ENCODE measurements at places on chromosomes 4 and X. TPM values are rescaled to one million over a fixed set of nuclear protein-coding genes. Genes with fewer than 3 reads are reported as not detected.

Gene ALG13
- 51.9 TPM for total RNA-seq

Gene SSX2B
- not detected for total RNA-seq

Gene GLRB
- not detected for total RNA-seq

GRCh38 chrX:14902537-14902936 is 29.3 kb downstream of the MOSPD2 start:
- H3K4me3 ChIP-seq, result no peak overlapping the region
- H3K27me3 ChIP-seq, result no peaks in the 10 kb centered on the region
- peaks cover 28% of the 10 kb centered on the region for H3K36me3 ChIP-seq
- DNase-seq, result no peak
- H3K27ac ChIP-seq, result no peak overlapping the region

GRCh38 chr4:151322570-151322969 is 2.8 kb downstream of the SH3D19 start:
- H3K4me1 ChIP-seq, result peaks cover 5% of the 10 kb centered on the region
- no peak overlapping the region for H3K27ac ChIP-seq
- peaks cover 47% of the 10 kb centered on the region for H3K27me3 ChIP-seq
- no peak overlapping the region for H3K4me3 ChIP-seq
- no peak for DNase-seq
- peaks cover 3% of the 10 kb centered on the region for H3K36me3 ChIP-seq

- H3K36me3 ChIP-seq, result peaks cover 59% of the 10 kb centered on the region
- peak overlapping the region; percentile 94 for H3K4me3 ChIP-seq
- no peaks in the 10 kb centered on the region for H3K27me3 ChIP-seq
- DNase-seq, result no peak
- peaks cover 65% of the 10 kb centered on the region for H3K4me1 ChIP-seq
These were observed 3.6 kb downstream of the DCK start for GRCh38 chr4:70997036-70997435.

- no peaks in the 10 kb centered on the region for H3K4me1 ChIP-seq
- no peaks in the 10 kb centered on the region for H3K36me3 ChIP-seq
- H3K4me3 ChIP-seq, result no peak overlapping the region
These were observed 57.6 kb upstream of the PRKG2 start for GRCh38 chr4:81272671-81273070.

Data from activated CD8-positive, alpha-beta T cell treated with anti-CD3 and anti-CD28 coated beads for 36 hours (primary cell).